ENCODE measurements at places on chromosomes 6 and 20.

DNA sequence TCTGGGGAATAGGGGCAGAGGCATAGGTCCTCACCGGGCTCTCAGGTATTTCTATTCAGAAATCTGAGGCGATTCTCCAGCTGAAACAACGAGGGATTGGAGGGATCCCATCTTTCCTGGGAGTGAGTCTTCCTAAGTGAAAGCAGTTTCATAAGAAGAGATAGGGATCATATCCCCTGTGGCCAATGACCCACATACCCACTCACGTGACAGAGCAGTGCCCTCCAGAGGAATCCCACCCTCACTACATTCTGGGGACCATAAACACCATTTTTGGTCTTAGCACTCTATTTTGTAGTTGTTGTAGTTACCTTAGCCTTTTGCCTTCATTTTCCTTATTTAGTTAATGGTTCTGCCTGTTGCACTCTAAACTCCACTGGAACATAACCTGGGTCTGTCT lies 121.1 kb downstream of the GPR63 start:
- DNase-seq = no peak

- peak; percentile 51 for DNase-seq
These were observed 39.2 kb downstream of the GNAS start for GRCh38 chr20:58891718-58892140.

GRCh38 chr20:48657426-48658197 lies 170.2 kb downstream of the PREX1 start:
- DNase-seq = peak; percentile 86

DNA sequence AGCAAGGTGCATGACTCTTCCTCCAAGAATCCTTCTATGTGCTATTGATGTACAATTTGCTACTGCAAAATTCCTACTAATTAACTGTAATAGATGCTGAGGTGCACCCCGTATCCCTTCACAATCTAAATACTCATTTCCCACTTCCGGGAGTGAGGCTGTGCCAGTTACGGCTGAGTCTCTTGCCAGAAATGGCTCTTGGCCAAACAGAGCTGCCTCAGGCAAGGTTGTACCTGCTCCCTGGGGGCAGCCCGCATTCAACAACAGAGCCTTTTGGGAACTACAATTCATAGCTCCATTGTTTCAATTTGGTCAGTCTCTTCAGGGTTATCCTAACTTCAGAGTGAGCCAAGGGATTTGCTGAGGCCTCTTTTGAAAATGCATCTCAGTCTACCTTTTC lies 789.8 kb upstream of the MAP3K7 start:
- no peak for DNase-seq

GRCh38 chr20:57222631-57222950 lies 43.9 kb downstream of the BMP7 start:
- DNase-seq = no peak

- no peak for DNase-seq
These were observed 1.9 kb downstream of the HLA-DPA1 start for GRCh38 chr6:33071569-33071968.

GRCh38 chr6:159493898-159494585 lies 199.0 kb downstream of the SOD2 start:
- DNase-seq = no peak

DNA sequence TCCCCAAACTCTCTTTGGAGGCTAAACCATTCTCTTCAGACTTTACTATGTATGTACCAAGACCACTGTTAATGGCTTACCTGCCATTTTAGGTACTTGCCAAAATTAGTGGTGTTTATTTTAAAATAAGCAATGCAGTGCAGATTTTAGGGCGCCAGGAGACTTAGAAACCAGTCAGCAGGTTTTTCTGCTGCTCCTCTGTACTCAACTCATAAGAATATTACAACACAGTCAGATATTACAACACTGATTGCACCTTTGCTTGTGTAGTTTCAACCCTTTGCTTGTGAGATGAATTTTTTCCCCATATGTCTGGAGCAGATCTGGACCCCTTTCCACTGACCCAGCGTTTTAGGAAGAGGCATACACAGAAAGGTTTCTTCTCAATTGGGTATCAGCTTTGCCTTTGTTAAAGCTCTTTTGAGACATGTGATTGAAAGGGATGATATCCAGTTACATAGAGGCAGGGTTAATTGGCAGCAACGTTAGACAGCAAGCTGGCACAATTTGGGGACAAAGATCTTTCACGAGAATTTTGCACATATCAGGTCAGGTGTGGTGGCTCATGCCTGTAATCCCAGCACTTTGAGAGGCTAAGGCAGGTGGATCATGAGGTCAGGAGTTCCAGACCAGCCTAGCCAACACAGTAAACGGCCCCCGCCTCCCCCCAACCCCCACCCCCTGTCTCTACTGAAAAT lies 6.2 kb downstream of the TTPAL start:
- DNase-seq = no peak

DNA sequence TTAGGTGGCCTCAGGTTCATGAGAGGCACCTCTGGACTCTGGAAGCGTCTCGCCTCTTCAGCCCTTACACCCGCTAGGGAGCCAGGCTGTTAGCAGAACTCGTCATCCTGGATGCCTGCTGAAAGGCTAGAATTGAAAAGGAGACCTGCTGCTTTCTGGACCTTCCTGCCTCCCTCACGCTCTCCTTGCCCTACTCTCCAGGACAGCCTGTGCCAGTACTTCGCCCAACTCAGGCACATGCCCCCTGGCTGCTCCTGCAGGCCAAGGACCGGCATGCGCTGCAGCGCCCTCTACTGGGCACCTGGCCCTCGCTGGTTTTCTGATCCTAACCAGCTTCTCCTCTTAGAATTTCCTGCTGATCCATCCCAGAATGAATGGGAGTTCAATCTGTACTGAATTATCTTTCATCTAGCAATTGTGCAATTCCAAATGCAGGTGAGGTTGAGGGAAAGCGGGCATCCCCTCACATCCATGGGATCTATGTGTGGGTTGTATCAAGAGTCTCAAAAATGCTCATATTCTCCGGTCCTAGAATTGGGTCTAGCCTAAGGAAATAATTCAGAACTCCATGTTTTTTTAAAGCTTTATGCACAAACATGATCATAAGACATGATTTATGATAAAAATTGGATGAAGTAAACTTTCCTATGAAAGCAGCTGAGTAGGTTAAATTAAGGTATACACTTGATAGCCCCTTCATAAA lies 78.0 kb downstream of the PTPN1 start:
- DNase-seq = peak; percentile 76

DNA sequence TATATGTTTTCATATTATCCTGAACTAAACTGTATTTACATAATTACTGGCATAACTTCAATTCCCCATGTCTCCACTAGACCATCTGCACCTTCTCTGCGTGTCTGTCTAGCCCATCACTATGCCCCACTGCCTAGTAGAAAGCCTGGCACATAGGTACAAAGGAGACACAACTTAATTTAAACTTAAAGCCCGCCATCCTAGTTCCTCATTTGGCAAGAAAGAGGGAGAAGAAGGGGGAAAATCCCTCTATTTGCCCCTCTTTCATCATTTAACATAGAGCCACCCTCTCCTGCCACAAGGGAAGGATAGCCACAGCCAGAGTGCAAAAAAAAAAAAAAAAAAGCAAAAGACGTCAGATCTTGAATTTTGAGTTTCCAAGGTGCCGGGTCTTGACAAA lies 1.8 kb downstream of the PKIG start:
- no peak for DNase-seq

DNA sequence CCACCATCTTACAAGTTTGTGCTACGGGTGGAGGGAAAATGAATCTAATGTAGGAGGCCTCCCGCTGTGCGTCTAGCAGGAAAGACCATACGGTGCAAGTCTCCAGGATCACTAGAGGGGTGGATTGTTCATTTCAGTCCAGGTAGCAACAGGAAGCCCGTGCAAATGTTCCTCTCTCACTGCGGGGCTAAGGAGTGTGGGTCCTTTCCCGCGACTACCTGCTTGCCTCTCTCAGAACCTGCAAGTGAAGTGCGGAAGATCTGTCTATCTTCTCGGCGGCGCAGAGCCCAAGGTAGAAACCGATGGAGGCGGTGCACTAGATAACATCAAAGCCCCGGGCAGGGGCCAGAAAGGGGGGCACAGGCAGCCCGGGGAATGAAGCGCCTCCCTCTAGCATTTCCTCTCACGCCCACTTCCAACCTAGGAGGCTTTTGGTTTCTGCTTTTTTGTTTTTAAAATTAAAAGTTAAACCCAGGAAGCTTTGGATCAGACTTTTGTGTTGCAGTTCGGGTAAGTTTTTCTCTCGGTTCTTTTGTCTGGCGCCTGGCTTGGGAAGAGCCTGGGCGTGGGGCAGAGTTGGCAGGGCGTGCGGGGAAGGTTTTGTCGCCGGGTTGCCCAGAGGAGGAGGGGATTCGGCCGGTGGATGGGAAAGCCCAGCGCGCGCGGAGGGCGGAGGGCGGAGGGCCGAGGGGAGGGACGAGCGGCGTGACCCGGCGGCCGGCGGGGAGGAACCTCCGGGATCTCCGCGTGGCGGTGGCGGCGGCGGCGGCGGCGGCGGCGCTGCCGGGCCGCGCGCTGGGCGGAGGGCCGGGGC lies 3.5 kb upstream of the HIVEP1 start:
- peak; percentile 60 for DNase-seq

DNA sequence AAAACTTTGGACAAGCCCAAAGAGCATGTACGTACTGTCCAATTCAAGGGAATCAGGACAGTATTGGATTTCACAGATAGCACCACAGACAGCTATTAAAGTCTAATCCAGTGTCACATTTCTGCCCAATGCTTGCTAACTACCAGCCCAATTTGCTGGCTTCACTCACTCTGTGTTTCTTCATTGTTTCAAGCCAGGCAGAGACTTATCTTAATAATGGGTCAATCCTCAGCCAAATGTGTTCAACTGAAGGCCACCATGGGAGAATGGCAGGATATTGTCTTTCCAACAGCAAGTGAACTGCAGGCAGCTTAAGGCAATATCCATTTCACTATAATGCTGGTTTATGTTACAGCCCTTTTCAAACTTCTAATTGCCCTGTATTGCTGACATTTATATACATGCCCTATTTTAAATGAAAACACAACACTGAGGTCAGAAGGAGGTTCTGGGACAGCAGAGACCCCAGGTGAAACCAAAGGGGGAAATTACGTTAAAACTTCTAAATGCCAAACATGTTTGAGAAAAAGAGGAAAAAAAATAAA lies 142.1 kb upstream of the RSPO3 start:
- no peak for DNase-seq

DNA sequence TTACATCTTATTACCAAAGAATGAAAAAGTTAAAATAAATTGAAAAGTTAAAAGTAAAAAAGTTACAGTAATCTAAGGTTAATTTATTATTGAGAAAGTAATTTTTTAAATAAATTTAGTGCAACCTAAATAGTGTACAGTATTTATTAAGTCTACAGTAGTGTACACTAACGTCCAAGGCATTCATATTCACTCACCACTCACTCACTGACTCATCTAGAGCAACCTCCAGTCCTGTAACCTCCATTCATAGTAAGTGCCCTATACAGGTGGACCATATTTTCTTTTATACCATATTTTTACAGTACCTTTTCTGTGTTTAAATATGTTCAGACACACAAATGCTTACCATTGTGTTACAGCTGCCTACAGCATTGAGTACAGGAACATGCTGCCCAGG lies 624.7 kb upstream of the NOX3 start:
- DNase-seq = no peak

DNA sequence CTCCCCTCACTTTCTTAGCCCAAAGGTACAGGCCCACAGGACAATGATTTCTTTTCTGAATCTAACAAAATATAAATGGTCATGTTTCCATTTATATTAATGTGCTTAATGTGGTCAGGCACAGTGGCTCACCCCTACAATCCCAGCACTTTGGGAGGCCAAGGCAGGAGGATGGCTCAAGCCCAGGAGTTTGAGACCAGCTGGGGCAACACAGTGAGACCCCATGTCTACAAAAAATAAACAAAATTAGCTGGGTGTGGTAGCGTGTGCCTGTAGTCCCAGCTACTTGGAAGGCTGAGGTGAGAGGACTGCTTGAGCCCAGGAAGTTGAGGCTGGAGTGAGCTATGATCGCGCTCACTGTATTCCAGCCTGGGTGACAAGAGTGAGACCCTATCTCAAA lies 77.2 kb upstream of the TULP1 start:
- DNase-seq = no peak

DNA sequence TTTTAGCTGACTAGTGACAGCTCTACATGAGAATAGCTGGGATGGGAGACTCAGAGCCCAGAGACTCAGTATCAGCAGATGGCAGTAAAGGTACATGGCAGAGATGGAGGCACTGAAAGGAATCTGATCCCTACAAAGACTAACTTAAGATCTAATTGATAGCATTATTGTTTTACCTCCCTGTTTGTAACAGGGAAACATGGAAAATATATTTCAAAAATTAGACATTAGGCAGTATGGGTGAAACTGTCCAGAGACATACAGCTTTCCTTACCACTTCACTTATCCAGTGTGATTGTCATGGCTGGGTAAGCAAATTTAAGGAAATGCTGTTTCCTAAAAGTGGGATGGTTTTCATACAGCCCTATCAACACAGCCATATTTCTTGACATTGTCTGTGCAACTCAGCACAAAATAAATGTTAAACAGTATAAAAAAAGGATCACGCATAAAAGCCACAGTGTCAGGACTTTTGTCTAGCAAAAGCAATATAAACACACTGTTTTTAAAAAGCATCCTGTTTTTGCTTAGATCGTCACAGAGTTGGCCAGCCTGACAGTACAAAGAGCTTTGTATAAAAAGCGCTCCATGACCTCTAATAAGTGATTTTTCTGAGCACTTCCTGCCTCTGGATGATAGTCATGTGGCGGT lies 376.9 kb downstream of the PHF3 start:
- peak; percentile 90 for DNase-seq

GRCh38 chr20:43536817-43537440 lies 21.9 kb upstream of the SGK2 start:
- peak; percentile 25 for DNase-seq

GRCh38 chr20:11844691-11845090 lies 73.0 kb upstream of the BTBD3 start:
- DNase-seq = peak; percentile 7

DNA sequence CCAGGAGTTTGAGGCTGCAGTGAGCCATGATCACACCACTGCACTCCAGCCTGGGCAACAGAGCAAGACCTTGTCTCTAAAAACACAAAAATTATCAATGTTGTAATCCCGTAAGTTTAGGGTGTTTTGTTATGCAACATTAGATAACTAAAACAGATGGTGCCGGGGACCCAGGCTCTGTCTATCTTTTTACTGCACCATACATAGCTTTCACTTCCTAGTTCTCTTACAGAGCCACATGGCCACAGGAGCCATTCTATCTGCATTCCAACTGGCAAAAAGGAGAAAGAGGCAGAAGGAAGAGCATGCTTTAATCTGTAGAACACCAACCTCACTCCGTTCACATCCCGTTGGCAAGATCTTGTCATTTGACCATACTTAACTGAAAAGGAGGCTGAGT lies 5.4 kb upstream of the TCF15 start:
- DNase-seq = no peak

- no peak for DNase-seq
These were observed 417.2 kb downstream of the RFPL4B start for GRCh38 chr6:112764377-112764776.

DNA sequence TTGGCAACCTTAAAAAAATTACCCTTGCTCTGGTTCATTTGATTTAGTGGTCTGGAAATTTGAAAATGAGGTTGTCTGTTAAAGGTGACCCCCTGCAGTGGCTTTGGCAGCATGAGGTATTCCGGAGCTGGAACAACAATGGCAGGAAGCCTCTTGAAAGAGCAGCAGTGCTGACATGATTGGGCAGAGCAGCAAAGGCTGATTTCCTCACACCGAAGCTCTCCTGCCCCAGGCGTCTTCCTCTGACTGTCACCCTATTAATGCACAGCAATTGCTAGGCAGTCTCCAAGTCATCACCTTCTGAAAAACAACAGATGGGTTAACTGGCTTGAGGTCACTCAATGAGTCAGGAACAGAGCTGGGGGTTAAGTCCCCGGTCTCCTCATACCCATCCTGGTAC lies 241.8 kb upstream of the MMS22L start:
- DNase-seq = no peak

- DNase-seq = no peak
These were observed 515.7 kb downstream of the FRK start for GRCh38 chr6:115544765-115545671.

GRCh38 chr6:67009818-67010217 lies 1302.8 kb upstream of the EYS start:
- DNase-seq = peak; percentile 12

Data from choroid plexus epithelial cell (primary cell).